ENCODE measurements at places on chromosomes 3 and 15.

- DNase-seq, result no peak
Measured at GRCh38 chr3:152879130-152879789, 44.3 kb downstream of the P2RY1 start.

- DNase-seq, result no peak
Measured at GRCh38 chr3:123021388-123021787, 6.2 kb downstream of the SEMA5B start.

DNA sequence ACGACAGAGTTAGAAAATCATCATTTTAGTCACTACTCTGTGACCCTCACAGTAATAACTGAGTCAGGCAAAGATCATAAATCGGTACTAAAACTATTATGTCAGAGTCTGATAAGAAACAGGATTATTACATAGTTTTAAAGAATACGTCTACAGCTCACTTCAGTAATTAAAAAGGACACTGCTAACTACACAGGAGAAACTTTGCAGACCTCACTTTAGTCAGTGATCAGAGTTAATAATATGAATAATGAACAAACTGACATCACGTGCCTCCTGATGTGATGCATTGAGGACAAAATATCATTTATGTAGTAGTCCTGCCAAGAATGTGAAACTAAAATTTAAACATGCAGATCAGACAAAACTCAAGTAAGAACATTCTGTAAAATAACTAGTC lies 162.2 kb downstream of the PCCB start:
- DNase-seq, result no peak

GRCh38 chr15:66187271-66187670 lies 66.3 kb downstream of the MEGF11 start:
- DNase-seq, result no peak

All from NB4 (cell line).